ENCODE measurements at places on chromosomes 6 and 20. TPM values are rescaled to one million over a fixed set of nuclear protein-coding genes. Genes with fewer than 3 reads are reported as not detected.

SNAI1 gene
- total RNA-seq: 10.5 TPM

OR2J1 gene
- not detected for total RNA-seq

OOEP gene
- total RNA-seq: not detected

GTSF1L gene
- total RNA-seq: not detected

PRDM13 gene
- not detected for total RNA-seq

CCDC170 gene
- not detected for total RNA-seq

ARFGEF3 gene
- 0.23 TPM for total RNA-seq

DNA sequence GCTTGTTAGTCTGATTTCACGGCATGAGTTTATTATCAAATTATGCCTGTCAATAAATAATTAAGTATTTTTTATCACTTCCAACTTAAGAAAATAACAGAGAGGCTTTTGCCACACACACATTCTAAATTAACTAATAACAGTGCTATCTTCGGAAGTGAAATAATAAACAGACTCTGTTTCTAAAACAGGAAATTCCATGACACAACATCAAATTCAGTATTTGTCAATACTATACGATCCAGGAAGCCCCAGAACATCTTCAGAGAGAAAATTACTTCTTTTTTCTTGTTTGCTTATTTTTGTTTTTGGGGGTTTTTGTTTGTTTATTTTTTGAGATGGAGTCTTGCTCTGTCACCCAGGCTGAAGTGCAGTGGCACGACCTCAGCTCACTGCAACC, 150.7 kb upstream of the PRDM1 start:
- DNase-seq: no peak

- DNase-seq: peak; percentile 65
Observed at GRCh38 chr6:120354452-120355098, 979.7 kb downstream of the TBC1D32 start.

DNA sequence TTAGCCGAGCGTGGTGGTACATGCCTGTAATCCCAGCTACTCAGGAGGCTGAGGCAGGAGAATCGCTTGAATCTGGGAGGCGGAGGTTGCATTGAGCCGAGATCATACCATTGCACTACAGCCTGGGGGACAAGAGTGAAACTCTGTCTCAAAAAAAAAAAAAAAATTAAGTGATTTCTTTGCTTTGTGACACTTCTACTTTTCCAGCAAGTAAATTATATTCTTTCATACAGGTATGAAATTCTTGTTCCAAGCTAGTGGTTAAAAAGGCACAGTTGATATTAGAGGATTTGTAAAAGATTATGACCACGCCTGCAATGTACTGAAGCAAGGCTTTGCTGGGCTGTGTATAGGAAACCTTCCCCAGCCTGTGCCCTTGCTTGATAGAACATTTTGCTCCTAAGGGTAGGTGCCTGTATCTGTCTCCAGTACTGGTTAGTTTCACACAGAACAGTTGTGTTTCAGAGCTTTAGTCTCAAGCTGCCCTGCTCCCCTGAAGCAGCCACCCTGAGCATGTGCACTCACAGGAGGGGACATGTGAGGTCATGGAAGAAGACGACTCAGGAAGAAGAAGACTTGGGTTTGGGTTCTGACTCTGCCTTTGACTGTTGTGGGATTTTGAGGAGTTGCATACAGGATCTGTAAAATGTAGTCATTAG, 10.2 kb downstream of the PTPN1 start:
- DNase-seq: no peak

GRCh38 chr6:35601331-35602132, 87.2 kb downstream of the FKBP5 start:
- peak; percentile 81 for DNase-seq

DNA sequence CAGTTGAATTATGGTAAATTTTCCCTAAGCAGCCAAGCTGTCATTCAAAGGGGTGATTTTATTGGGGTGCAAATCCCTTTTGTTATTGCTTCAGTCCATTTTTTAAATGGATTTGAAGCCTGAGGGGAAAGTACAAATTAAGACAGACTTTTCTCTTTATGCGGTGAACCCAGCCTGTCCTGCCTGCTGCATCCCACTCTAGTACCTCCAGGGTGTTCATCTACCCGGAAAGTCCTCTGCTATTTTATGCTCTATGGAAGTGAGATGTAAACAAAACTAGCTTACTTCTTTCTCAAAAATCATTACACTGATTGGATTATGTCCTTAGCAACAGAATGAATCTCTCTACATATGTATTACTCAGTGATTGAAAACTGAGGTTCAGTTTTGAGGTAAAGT, 1088.9 kb upstream of the CITED2 start:
- no peak for DNase-seq

DNA sequence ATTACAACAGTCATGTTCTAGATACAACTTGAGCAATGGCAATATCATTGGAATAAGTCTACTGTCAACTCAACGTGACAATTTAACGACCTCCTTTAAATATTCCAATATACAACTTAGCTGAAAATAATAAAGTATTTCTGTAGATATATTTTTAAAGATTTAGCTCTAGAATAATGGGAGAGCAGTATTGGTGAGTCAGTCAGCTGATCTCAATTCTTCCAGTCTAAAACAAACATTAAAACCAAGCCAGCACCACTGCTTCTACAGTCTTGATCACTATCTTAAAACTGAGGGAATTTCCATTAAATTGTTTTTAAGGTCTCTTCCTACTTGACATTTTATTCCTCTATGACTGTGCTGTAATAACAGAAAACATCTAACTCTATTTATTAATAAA, 38.2 kb downstream of the NOL7 start:
- no peak for DNase-seq

DNA sequence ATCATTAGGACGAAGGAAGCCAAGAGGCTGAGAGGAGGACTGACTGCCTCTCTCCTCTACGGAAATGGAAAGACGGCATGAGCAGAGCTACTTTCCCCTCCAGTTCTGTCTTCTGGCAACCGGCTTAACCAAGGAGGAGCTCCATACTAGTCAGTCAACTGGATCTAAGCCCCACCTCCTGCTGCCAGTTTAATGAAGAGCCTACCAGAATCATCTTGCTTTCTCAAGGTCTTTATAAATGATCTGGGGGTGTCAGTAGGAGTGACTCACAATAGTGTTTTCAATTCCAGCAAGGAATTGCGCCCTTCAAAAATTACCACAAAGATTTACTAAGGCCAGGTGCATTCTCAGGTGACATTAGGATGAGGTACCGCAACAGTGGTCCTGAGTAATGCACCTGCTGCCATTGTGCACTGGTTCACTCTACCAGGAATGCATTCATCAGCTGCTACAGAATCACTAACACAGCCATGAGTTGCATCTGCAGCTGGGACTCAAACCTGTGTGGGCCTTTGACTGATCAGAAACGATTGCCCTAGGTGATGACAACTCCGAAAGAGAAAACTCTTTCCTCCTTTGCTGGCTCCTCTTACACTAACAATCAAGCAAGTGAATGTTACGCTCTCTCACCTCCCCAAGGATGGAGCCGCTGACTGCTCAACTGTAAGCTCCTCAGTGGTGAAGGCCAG, 2.8 kb downstream of the UQCC2 start:
- no peak for DNase-seq

GRCh38 chr20:17587148-17587547, 17.3 kb downstream of the DSTN start:
- no peak for DNase-seq

GRCh38 chr6:167987396-167988153, 9.9 kb upstream of the KIF25 start:
- no peak for DNase-seq

- peak; percentile 27 for DNase-seq
Observed at GRCh38 chr6:17831135-17831534, 124.4 kb upstream of the NUP153 start.

DNA sequence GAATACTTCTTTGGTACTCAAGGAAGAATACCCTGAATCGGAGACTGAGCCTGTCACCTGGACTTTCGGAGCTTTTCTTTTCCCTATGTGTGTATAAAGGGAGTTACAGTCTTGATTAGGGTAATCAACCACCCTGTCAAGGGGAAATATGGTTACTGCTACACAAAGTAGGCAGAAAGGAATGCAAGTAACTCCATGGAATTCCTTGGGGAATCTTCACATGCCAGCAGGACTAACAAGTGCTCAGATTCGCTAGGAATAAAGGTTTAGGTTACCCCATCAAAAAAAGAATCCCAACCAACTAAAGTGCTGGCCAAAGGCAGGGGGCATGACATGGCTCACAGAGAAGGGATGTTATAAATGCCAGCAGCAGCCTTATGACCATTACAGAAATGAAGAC, 10.4 kb downstream of the KCNS1 start:
- no peak for DNase-seq

- DNase-seq: no peak
Observed at GRCh38 chr6:73177221-73177944, 47.9 kb downstream of the KHDC1L start.

DNA sequence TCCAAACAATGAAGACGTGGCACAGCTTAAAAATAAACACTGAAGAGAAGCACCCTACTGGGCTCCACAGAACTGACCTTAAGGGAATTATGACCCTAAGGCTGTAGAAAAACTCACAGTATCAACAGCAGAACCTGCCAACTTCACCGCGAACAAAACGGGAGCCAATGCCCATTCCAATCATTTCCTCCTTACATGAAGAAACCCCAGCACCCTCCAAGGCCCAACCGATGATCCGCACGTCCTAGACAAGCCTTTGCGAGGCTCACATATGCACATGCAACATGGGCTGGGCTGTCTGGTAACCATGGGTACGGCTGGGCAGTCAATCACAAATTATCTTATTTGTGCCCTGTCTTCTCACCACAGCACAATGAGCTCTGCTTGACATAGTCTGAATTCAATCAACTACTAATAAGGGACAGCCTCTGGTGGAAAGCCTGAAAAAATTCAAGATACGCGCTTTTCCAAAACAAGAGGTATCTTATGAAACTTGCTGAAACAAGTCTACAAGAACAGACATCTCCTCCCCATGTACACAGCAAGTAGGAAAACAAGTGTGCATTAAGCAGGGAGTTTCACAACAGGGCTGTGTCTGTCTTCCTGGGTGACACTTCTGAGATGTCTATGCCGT, 1.7 kb downstream of the DIDO1 start:
- DNase-seq: no peak

GRCh38 chr20:49140411-49140810, 47.7 kb downstream of the STAU1 start:
- DNase-seq: no peak

DNA sequence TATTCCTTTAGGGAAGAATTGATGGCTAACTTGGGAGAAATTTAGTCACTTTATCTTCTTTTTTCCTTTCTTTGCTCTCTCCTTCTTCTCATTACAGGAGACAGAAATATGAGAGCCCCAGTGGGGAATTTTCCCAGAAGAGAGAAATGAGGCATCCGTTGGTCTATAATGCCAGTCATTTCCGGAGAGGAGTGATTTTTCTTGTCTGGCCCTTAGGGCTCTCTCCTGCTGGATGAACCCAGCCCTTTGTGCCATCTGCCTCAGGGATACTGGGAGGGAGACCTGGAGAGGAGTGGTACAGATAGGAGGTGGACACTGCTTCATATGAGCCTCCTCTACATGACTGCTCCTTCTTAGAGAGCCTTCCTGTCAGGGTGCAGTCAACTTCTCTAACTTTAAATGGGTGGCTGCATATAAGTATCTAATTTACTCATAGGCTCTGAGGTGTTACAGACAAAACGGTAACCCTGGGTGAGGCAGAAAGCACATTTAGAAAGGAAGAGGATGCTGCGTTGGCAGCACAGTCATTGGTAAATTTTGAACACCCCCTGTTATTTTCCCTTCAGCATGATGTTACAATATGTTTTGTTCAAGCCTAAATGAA, 21.9 kb downstream of the RIMS1 start:
- no peak for DNase-seq

DNA sequence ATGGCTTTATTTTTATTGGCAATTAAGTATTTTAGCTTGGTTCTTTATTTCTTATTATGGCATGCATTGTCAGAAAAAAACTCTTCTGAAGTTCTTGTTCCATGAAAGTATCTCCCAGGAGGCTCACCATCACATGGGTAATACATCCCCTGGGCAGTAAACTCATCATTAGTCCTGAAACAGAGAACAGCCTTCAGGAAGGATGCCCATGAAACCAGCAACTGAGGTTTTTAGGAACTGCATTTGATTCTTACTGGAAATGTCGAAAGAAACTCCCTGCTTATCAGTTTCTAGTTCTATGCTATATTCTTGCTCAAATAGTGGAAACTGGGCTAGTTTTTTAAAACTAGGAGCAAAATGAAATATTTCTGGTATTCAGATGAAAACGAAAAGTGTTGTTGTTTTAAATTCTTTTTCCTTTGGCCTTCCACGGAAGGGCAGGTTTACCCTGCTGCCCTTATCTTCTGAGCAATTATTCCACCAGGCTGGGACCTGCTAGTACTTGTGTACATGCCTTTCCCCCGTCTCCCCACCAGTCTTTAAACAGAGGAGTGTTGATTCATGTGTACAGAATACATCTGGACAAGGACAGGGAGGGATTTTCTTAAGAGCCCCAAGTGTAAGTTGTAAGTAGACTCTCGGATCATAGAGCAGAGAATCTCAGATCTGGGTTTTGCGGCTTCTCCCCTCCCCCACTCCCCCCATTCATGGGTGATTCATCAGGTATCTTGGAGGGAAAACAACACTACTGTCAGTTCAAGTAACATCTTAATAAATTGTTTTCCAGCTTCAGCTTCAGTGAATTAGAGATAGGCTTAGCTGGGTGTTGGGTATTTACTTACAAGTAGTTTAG, 81.5 kb downstream of the RTN4IP1 start:
- no peak for DNase-seq

- DNase-seq: no peak
Observed at GRCh38 chr6:104527311-104527710, 332.4 kb downstream of the HACE1 start.

- DNase-seq: no peak
Observed at GRCh38 chr6:119355157-119355556, 5.6 kb upstream of the MAN1A1 start.

GRCh38 chr6:36154286-36154685, 24.0 kb downstream of the MAPK13 start:
- no peak for DNase-seq

- peak; percentile 5 for DNase-seq
Observed at GRCh38 chr20:15523400-15523799, 1049.8 kb downstream of the KIF16B start.

GRCh38 chr6:146962329-146962728, 241.9 kb upstream of the STXBP5 start:
- DNase-seq: no peak

DNA sequence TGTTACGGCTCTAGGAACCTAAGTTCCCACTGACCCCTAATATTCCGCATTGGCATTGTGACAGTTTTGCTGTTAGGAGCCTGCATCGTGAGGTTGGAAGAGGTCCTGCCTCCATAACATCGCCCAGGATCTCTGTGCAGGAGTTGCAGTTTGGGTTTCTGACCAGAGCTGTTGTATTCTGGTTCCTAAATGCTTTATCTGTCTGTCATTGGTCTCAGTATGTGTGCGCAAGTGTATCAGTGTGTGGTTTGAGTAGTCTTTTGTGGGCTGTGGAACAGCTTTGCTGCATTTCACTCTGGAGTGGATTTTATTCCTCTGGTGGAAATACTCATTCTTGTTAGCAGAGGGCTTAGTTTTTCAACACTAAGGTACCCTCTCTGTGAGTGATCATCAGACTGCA, 95.6 kb downstream of the CDYL start:
- no peak for DNase-seq

GRCh38 chr6:150361876-150362275, 6.9 kb upstream of the IYD start:
- DNase-seq: no peak

Data from H4 (cell line).